RWPE2 (cell line): ENCODE measurements at places on chromosomes 5 and 9.

- DNase-seq: no peak
Measured at GRCh38 chr5:61701877-61702602, 370.0 kb downstream of the ZSWIM6 start.

DNA sequence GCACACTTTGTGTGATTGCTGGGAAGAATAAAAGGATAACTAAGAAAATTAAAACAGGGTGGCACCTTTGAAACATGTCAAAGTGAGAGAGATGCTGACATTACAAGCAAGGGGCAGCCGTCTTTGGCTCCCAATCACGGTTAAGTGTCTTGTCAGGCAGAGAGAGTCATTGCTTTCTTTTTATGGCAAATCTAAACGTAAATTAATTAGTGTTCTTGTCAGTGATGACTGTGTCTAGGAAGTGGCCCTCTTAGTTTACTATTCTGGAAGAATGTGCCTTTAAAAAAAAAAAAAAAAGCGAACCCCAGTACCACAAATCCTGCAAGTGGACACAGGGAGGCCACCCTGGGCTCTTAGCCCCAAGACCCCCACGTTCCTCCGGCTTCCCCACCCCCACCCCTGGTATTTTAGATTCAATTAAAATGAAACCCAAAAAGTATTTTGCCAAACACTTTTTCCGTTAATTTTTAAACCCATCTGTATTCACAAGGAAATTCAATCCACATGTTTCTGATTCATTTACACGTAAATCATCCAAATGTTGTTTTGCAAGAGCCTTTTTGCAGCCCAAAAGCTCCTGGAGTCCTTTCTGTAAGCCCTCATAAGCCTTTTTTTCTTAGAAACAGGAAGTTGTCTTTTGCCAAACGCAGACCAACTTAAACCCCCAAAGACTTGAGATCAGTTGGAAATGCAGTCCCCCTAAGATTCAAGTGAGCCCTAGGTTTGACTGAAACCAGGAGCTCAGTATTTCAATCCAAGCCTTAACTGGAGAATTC is 399.3 kb downstream of the EBF1 start:
- no peak for DNase-seq

- no peak for DNase-seq
Measured at GRCh38 chr9:127402401-127403090, 5.6 kb downstream of the SLC2A8 start.

DNA sequence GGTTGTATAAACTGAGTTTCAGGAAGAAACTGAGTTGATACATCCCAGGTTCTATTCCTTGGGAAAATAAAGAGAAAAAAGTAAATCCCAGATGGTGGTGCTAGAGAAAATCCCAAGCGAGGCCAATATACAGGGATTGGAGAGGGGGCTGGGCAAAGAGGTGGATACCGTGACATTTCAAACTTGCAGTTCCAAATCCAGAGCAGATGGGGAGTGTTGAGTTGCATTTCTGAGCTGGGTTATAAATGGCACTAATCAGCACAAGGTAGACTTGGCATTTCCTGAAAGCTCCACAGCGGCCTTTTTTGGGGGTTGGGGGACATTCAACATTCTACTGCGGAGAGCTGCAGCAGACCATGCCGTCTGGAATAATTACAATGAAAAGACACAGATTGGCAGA is 224.4 kb downstream of the NXNL2 start:
- no peak for DNase-seq

- DNase-seq: no peak
Measured at GRCh38 chr9:8232726-8233125, 433.1 kb upstream of the DMAC1 start.

- DNase-seq: no peak
Measured at GRCh38 chr9:114055894-114056293, 22.2 kb downstream of the AMBP start.

DNA sequence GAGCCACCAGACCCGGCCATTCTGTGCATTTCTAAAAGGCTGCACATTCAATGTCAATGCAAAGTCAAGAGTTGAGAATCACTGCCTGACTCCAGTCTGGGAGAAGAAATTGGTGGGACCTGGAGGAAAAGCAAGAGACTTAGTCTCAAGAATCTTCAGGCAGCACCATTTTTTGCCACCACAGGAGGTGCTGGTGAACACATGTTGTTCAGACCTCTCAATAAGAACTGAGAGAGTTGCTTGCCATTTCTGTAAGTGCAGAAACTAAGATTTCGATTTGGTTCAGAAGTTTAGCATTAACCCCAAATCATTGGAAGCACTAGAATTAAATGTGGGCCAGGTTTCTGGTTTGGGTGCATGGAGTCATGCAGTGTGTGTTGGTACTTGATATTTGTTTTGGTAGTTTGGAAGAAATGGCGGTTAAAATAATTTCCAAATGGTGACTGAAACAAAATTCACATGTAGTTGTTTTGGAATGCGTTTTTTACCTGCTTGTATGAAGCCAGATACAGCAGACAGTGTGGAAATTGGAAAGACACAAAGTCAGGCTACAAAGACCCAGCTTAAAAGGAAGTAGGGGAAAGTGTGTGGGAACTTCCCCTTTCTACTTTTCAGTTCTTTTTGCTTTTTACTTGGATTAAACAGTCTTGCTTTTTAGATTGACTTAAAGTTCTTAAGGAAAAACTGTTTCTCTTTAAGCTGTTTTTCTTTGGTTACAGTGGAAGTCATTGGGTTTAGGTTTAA is 20.4 kb downstream of the PDE8B start:
- DNase-seq: no peak

DNA sequence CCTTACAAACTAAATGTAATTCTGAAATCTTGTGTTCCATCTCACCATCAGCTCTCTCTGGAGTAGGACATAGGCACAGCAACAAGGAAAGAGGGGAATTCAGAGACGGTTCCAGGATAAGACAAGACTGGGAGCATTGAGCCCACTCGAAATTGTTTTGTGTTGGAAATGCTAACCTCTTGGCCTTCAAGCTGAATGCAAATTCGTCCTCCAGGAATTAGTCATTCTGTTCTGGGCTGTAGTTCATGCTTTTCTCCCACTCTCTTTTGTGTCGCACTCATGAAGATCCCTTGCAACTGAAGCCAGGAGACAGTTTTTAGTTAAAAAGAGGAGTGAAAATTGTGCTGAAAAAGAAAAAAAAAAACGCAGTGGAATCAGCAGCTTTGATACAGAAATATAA is 121.7 kb upstream of the SEMA6A start:
- no peak for DNase-seq

- no peak for DNase-seq
Measured at GRCh38 chr5:59845730-59846129, 47.8 kb downstream of the PDE4D start.

DNA sequence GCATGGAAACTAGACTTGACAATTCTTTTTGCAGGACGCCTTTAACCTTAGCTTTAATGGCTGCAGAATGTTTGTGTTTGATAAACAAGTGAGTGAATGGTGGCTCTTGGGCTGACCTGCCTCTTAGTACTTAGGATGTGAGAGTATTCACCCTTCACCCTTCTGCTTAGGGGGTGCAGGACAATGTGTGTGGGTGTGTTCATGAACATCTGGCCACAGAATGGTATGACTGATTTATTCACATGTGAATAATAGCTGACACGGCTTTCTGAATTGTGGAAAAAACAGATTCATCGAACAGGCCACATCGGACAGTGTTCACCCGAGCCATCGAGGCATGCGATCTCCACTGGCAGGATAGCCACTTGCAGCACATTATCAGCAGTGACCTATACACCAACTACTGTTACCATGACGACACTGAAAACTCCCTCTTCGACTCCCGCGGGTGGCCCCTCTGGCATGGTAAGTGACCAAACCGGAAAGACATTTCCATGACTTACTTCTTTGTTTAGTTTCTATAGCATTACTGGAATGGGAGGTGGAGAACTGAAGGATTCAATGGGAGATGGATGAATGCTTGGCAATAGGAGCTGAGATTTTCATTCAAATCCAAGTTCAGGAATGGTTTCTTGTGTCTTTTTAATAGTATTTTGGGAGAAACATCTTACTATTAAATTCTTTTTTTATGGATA is 193.6 kb downstream of the ZSWIM6 start:
- no peak for DNase-seq

DNA sequence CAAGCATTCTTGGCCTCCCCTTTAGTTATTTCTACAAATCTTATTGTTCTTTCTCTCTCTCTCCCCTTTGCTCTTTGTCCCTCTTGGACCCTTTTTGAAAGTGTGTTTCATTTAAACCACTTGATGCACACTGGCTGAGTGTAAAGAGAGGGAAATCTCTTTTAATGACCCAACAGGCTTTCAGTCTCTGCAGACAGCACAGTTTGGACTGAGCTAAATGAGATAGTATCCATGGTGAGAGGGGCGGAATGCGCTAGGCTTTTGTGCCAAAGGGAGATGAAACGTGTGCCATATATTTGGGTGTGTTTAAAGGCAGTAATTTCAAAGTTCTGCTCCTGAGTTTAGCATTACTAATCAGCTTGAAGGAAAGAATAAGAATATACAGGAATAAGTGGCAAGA is 184.9 kb downstream of the PCSK1 start:
- DNase-seq: no peak

GRCh38 chr5:38456657-38457399 is 99.6 kb downstream of the LIFR start:
- peak; percentile 84 for DNase-seq

DNA sequence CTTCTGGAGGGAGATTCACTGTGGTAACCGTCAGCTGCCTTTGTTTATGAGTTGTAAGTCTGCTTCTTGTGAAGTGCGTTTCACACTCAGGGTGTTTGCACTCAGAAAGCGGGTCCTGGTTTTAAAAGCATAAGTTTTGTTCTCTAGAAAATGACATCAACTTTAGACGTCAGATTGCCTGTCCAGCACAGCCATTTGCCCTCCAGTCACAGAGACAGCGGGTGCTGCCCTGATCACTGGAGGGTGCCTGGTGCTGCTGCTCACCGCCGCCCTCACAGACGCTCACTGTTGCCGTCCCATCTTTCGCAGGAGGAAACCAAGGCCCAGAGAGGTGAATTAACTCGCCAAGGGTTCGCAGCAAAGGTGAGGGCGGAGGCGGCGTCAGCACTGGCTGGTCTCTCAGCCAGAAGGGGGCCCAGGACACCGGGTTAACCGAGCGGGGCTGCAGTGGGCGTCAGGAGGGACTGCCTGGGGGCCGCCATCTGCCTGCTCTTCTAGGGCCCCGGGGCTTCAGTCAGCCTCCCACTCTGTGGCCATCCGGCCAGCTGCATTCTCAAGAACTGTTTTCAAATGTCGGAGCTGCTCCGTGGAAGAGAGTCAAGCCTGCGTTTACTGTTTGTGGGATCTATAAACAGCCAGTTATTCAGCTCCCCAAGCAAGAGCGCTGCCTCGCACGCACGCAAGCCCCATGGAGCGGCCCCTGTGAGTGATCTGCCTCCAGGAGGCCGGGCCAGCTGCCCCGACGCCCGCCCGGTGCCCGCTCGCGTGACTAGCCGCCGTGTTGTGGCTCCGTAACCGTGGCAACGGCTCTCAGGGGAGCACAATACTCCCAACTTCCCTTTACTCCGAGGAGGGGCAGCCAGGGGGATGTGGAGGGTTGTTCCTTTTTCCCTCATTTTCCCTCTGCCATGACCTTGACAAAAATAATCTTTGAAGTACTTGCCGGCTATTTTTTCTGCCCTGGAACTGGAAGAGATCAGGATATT is 43.4 kb upstream of the EXOC3 start:
- DNase-seq: peak; percentile 72

GRCh38 chr5:2204366-2205184 is 321.9 kb upstream of the IRX4 start:
- no peak for DNase-seq

DNA sequence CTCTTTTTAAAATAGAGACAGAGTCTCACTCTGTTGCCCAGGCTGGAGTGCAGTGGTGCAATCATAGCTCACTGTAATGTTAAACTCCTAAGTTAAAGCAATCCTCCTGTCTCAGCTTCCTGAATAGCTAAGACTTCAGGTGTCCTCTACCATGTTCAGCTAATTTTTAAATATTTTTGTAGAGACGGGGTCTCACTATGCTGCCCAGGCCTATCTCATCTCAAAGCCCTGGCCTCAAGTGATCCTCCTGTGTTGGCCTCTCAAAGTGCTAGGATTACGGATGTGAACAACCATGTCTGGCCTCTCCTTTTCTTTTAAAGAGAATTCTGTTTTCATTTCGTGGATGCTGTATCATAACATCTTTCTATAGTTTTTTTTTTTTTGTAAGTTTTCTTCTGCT is 11.7 kb downstream of the STX17 start:
- DNase-seq: no peak

- peak; percentile 53 for DNase-seq
Measured at GRCh38 chr5:352639-353611, 31.4 kb downstream of the AHRR start.

GRCh38 chr9:125758986-125759763 is 12.0 kb downstream of the PBX3 start:
- DNase-seq: no peak

DNA sequence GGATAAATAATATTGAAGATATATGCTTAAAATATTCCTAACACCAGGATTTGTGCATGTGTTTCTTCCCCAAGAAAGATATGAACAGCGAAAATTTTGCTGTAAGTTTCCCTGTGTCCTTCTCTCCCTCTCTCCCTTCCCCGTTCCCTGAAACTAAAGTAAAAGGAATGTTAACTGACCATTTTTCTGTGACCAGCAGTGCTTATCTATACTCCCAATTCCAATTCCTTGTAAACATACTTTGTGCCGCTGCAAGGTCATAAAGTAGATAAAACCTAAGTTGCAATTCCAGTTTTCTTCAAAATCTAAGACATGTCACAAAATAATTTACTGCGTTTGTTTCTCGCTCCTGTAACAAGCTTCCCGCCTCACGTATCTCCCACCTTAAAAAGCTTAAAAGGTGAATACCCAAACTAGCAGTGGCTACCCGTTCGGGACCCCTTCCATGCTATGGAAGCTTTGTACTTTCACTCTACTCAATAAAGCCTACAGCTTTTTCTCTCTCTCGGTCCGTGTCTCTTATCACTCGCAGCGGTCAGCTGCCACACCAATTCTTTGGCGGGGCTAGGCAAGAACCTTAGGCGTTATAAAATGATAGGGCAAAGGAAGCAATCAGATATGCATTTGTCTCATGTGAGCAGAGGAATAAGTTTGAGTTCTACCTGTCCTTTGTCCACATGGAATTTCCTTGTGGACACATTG is 1798.0 kb downstream of the EFNA5 start:
- DNase-seq: no peak
